ENCODE measurements at places on chromosomes 1 and 21.

DNA sequence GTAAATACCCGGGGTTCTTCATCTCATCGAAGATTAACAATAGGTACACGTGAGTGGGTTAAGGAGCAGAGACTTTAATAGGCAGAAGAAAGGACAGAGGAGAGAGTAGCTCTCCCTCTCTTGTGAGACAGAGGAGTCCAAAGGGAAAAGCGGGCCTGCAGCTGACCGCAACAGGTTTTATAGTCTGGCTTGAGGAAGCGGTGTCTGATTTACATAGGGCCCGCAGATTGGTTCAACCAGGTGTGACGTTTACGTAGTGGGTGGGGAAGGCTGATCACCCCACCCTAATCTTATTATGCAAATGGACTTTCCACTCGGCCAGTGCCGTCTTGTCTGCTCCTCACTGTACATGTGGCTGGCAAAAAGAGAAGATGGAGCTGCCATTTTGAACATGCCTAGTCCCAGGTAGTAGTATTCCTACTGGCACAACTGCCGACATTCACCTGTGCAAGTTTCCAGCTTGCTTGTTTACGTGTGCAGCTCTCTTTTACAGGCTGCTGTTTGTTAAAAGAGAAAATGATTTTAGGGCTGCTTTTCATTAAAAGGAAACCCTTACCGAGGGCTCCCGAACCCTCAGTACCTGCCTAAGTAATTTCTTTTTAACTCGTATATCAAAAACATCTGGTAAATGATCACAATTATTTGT, 10.6 kb downstream of the CDC14A start:
- DNase-seq = no peak

GRCh38 chr1:119442756-119443155, 27.8 kb downstream of the HSD3B2 start:
- no peak for DNase-seq

GRCh38 chr1:220544901-220545303, 17.0 kb downstream of the MARK1 start:
- no peak for DNase-seq

DNA sequence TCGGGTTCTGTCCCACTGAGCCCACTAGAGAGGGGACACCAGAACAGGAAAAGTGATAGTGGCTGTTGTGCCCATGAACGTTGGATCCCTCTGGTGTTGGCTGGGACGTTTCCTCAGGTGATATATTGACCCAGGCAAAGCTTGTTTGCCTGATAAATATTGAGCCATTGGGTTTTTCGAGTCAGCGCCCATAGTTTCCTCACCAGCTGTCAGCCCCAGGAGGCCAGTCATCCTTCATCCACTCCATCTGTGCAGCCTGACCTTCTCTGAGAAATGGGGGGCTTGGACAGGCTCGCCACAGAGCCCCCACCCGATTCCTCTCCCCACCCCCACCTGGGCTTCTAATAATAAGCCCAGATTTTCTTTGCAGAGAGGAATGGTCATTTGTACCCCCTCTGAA, 13.3 kb downstream of the DISP3 start:
- no peak for DNase-seq

- no peak for DNase-seq
Measured at GRCh38 chr1:51316846-51317120, 13.6 kb downstream of the TTC39A start.

- DNase-seq = no peak
Measured at GRCh38 chr1:31607360-31607759, 10.1 kb upstream of the HCRTR1 start.

- no peak for DNase-seq
Measured at GRCh38 chr1:80225510-80225909, 1219.0 kb upstream of the ADGRL4 start.

DNA sequence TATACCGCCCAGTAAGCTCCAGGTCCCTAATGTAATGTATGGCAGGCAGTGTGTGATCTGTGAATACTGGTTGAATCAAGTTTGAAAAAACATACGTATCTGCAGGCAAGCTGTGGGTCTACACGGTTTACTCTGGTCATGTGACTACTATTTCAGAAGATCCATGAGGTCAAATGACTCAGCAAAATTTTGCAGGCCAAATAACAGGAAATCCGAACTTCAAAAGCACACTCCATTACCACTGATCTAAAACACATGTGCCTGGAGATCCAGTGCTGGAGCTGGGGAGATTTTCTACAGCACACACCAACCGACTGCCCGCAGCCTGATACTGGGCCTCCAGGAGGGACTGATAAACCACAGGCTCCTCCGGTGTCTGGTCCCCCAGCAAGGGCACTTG, 64.5 kb upstream of the SLC44A3 start:
- no peak for DNase-seq

DNA sequence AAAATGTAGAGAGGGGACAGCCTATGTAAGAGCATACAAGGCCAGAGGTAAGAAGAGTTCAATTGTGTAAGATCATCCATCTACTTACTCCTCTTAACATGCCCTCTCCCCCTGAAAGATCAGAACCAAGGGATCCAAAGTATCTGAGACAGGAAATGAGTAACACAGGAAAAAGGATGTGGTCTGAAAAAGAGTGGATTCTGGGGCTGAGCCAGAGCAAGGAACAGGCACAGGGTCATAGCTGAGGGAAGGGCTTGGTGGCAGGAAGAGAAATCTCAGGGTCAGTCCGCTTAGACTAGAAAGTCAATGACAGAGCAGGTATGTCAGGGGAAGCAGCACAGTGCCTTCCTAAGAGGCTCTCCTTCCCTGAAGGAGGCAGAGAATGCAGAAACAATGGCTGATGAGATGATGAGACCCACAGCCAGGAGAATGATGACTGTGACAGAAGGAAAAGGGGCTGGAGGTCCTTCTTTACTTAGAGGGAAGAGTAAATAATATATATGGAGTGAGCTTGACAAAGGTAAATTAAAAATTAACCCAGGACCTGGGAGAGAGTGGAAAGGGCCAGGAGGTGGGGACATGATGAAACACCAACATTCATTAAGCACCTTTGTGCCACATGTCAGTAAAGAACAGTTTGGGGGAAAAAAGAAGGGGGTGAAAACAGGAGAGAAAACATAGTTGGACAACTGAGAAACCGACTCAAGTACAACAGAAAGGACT, 26.2 kb upstream of the A3GALT2 start:
- no peak for DNase-seq

DNA sequence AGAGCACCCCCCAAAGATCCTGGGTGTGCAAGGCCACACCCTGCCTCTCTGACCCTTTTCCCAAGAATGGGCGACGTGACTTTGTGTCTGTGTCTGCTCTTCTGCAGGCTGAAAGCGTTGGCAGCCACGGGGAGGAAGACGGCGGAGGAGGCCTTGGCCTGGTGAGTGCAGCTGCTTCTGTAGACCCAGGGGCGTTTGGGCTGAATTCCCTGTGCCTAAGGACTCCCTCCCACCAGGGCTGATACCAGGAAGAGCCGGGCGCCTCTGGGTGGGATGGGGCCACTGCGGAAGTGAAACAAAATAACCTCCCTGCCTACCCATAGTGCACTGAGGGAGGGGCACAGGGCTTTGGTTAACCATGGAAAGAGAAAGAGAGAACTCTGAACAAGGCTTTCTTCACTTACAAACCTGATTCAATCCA, 2.5 kb downstream of the UBASH3A start:
- no peak for DNase-seq

GRCh38 chr1:184909019-184909418, 65.3 kb downstream of the NIBAN1 start:
- no peak for DNase-seq

GRCh38 chr1:232908831-232909230, 41.6 kb upstream of the NTPCR start:
- no peak for DNase-seq

DNA sequence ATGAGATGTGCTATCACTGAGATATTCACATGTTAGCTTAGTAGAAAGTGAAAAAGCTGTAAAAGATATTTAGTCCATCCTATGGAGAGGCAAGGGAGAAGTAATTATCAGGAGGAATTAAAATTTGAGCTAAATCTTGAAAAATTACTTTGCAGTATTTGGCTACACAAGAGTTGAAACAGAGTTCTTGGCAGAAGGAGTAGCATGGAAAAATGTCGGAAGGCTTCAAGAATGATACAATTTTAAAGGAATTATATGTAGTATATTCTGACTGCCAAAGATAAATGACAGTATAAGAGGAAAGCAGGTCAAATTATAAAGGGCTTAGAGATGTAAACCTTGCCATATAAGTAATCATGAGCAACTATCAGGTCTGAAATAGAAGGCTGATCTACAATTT, 518.9 kb downstream of the BRINP3 start:
- DNase-seq = no peak

DNA sequence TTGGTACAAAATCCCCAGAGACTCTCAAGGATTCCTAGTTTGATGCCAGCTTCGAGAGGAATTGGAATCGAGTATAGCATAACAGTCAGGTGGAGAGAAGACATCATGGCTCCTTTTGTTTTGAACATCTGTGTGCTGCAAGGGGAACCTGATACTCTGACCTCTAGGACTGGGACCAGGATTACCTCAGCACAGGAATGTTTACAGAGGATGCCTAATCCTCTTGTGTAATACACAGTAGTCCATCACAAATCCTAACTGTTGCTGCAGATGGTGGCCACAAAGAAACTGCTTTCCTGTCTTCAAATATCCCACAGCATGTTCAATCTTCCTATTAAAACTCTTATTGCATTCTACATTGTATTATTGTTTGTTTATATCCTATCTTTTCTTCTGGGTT, 111.8 kb upstream of the PRMT6 start:
- DNase-seq = no peak

- DNase-seq = no peak
Measured at GRCh38 chr1:93578911-93579825, 102.5 kb downstream of the BCAR3 start.

DNA sequence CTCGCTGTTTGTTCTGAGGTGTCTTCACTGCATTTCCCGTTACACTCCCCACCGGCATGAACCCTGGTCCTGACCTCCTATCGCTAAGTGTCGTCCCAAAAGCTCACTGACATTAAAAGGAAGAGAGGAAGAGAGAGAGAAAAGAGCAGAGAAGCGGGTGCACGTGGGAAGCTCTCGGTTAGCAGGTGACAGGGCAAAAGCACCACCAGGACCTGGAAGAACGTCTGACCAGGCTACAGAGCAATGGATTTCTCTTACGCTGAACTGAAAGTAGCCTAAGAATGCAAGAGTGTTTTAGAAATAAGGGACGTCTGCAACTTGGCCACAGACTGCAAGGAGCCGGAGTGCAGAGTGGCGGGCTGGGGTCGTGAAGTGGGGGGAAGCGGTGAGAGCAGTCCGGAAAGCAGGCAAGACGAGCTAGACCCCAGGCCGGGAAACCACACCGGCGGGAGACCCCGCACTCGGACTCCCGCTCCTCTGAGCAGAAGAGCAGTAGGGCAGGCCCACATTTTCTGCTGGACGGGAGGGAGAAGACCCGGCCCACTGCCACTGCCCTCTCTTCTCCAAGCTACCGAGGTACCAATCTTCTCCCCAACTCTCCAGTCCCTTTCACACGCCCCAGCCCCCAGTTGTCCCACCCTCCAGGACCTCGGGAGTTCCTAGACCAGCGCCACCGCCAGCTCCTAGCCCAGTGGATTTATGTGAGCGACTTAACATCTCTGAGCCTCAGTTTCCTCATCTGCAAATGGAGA, 8.3 kb upstream of the MPZL1 start:
- DNase-seq = no peak

DNA sequence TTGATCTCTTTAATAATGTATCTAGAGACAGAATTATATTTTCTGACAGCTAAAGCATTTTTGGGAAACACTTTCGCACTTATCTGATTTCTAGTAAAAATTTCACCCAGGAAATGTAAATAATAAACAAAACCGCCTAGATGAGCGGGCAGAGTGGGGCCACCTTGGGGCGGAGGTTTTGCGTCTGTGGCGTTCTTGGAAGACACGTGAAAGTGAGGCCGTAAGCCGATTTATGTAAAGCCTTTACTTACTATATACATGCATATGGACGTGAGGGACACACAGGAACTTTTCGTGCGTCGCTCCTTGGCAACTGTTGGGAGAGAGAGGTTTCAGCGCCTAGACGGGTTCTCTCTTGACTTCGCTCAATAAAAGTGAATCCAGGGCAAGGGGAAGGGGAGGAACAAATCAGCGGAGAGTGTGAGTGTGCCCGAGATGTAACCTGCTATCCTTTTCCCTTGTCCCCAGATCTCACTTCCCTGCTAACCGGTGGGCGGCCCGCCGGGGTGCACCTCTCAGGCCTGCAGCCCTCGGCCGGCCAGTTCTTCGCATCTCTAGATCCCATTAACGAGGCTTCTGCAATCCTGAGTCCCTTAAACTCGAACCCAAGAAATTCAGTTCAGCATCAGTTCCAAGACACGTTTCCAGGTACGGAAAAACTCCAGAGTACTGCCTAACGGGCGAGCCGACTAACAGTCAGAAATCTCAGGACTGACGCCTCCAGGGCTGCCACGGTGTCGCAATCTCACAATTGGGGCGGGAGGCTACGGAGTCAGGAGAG, 1.7 kb downstream of the HLX start:
- DNase-seq = no peak

- DNase-seq = no peak
Measured at GRCh38 chr1:180232521-180233043, 2.5 kb downstream of the LHX4 start.

- no peak for DNase-seq
Measured at GRCh38 chr1:203311368-203312301, 6.3 kb downstream of the BTG2 start.

DNA sequence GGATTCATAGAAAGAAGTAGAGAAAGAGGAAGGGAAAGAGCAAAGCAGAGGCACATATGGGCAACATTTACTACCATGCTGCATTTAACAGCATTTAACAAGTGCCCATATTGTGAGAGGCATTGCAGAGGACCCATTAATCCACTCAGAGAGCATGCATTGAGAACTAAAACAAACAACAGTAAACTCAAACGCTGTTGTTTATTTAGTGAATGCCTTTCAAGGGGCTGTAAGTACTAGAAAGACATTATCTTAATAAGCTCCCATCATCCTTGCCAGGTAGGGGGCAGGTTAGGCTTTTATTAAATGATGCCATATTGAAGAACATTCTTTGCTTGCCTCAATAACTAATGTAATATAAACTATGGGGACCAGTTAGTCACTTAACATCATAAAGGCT, 254.3 kb upstream of the DAB1 start:
- no peak for DNase-seq

GRCh38 chr1:112337028-112337531, 58.9 kb upstream of the CTTNBP2NL start:
- DNase-seq = no peak

GRCh38 chr1:15757016-15757543, 1.5 kb upstream of the FBLIM1 start:
- DNase-seq = no peak

- DNase-seq = no peak
Measured at GRCh38 chr1:81654147-81654546, 146.6 kb upstream of the ADGRL2 start.

- DNase-seq = peak; percentile 50
Measured at GRCh38 chr1:157505481-157506272, 46.6 kb downstream of the FCRL5 start.

Measured in GM12892 (cell line).